ENCODE measurements at places on chromosomes 7 and 10.
A peak's percentile ranks its signal among the peaks of the same experiment; 100 is the strongest.

DNA sequence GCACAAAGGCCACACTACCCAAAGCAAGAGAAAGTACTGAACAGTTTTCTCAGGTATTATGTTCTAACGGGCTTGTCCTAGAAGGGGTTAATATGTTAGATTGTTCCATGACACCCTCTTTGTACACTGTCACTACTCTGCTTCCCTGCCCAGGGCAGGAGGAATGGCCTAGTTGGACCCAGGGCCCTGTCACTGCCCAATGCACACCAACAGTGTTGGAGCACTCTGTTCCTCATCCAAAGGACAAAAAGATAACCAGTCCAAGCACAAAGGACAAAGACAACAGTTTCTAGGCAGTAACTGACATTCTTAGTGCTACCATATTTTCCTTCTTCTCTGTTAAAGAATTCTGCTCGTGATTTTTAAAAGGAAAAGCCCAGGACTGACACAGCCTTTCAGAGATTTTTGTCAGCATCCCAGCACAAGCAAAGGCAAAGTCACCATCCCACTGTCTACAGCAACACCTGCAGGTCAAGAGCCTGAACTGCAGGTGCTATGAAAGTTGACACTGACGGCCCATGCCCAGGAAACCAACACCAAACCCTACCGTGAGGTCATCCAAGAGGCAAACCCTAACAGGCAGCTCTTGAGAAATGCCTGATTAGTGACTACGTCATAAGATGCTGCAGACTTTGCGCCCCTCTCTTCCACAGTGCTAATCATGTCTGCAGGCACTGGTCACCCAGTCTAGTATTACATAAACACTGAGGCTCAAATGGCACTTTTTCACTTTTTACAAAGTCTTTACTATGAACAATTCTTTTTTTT lies 13.2 kb downstream of the NUDCD3 start:
- DNase-seq, result peak; percentile 36

- no peak for DNase-seq
These were observed 10.0 kb upstream of the PCGF5 start for GRCh38 chr10:91210435-91210834.

DNA sequence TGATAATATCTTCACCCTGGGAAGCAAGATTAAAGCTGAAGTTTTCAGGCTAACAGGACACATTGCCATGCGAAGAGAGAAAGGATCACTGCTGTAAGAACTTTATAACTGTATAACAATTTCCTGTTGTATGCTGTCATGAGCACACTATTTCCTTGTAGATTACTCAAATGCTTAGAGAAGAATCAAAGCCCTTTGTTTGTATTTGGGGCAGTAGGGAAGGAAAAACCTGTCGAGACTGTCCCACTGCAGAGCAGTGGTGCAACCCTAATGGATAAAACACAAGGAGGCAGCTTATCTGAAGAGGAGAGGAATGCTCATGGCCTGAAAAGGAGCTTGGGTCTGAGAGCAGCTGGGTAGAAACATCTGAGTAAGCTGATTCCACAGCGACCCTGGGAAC lies 327.7 kb upstream of the NPSR1 start:
- no peak for DNase-seq

DNA sequence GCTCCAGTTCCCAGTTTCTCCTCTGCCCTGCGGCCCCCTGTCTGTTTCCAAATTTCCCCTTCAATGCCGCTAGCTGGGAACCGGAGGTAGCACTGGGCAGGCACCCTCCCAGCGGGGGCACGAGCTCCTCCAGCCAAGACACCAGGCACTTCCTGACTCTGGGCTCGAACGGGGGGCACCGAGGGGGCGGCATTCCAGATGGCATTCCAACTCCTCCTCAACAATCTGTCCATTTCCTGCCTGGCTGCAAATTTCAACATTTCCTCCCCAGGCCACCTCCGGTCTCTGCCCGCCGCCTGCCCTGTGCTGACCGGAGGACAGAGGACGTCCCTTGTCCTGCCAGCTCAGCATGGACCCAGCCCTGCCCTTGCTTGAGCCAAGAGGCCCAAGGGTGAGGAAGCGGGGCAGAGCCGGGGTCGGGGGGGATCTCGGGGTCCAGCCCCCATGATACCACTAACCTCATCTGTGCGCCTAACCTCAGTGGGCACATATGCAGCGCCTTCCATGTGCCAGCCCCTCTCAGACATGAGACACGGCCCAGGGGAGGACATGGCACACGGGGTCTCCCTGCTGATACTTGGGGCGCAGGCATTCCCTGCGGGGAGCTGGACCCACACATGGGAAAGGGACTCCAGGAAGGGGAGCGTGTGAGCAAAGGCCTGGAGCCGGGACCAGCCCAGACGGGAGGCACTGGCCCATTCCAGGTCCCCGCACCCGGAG lies 58.0 kb downstream of the PDGFA start:
- no peak for DNase-seq

DNA sequence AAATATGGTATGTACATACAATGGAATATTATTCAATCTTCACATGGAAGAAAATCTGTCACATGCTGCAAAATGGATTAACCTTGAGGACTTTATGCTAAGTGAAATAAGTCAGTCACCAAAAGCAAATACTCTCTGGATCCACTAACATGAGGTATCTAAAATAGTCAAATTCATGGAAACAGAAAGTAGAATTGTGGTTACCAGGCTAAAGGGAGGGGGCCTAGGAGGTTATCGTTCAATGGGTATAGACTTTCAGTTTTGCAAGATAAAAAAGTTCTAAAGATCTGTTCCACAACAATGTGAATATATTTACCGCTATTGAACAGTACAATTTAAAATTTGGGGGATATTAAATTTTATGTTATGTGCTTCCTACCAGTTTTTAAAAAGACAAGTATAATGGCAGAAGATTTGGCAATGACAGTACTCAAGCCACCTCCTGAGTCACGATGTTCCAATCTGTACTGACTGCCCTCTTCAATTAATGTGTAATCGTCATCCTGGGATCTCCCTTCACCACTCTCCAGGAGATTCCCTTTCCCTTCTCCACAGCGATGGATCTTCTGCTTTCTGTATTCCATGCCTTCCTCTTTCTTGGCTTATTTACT lies 32.3 kb upstream of the IL6 start:
- no peak for DNase-seq

- no peak for DNase-seq
These were observed 75.4 kb downstream of the CFTR start for GRCh38 chr7:117555260-117555659.

- DNase-seq, result no peak
These were observed 291.7 kb downstream of the AUTS2 start for GRCh38 chr7:69889976-69890351.

GRCh38 chr7:86848226-86848625 lies 204.5 kb downstream of the GRM3 start:
- DNase-seq, result no peak

Data from stimulated activated CD4-positive, alpha-beta T cell treated with anti-CD3 and anti-CD28 coated beads, Interleukin-12 subunit alpha, Interleukin-12 subunit beta, amount 100 ng/mL, for 48 hours (primary cell).